ENCODE measurements at places on chromosomes 3 and 15.
A peak's percentile ranks its signal among the peaks of the same experiment; 100 is the strongest.

- DNase-seq: peak; percentile 63
Measured at GRCh38 chr3:122679085-122679881, 1.4 kb upstream of the PARP14 start.

- DNase-seq: peak; percentile 75
Measured at GRCh38 chr3:184284696-184285095, 8.9 kb downstream of the ECE2 start.

DNA sequence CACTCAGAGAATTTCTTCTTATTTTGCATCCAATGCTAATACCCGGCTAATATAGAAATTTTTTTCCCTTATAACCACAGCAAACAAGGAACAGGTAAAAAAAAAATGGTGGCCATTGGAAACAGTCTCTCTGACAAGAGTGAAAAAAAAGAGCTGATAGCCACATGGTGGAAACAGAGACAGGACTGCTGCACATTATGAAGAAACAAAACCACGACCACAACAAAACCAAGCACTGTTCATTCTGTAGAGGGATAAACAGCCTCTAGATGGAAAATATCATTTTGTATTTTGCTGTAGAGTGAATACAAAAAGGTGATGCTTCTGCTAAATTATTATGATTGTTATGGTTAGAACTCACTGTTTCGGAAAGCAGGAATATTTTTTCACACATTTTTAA, 686.2 kb downstream of the NLGN1 start:
- DNase-seq: no peak

DNA sequence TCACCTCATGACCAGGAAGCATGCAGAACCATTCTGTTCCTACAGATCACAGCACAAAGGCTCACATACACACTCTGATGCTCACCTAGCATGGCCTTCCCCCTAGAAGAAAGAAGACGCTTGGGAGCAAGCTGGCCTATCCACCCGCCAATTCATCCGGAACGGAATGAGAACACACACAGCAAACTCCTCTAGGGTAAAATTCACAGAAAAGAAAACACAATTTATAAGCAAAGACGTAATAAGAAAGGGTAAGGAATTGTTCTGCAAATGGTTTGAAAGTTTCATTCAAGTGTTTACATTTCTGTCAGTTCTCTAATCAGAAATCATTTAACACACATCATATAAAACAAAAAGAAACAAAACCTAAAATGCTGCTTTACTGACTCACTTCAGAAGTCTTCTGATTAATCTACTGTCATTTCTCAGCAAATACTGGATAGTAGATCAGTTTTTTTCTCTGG, 218.1 kb downstream of the OSBPL10 start:
- no peak for DNase-seq

DNA sequence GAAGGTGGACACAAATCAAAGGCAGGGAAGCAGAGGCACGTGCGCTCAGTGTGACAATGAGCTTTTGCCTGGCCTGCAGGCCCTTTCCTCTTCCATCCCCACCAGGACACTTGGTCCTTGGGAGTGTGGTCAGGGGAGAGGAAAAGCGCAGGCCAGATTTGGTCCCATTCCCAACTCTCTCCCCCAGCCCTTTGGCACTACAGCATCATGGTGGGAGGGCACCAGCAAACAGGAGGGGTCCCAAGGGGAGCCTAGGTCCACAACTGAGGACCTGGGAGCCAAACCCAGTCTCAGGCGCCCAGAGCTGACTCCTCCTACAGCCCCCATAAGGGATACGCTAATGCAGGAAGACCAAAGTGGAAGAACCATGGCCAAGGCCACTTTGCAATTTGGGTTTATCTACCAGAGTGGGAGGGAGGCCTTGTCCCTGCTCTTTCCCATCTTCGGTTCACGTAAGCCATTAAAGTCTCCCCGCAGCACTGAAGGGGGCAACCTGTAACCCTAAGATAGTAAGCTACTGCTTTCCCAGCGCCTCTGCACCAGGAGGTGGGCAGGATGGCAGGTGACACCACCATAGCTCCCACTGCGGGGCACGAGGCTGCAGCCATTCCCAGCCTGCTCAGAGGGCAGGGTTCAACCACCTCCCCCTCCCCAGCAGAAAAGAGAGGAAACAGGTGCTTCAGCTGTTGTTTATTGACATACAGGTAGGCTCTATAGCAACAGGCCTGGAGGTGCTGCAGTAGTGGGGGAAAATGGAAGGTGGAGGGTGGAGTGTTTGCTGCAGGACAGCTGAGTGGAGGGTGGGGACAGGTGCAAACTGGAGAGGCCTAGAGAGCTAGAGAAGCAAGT, 993 bp upstream of the GRAMD2A start:
- no peak for DNase-seq

DNA sequence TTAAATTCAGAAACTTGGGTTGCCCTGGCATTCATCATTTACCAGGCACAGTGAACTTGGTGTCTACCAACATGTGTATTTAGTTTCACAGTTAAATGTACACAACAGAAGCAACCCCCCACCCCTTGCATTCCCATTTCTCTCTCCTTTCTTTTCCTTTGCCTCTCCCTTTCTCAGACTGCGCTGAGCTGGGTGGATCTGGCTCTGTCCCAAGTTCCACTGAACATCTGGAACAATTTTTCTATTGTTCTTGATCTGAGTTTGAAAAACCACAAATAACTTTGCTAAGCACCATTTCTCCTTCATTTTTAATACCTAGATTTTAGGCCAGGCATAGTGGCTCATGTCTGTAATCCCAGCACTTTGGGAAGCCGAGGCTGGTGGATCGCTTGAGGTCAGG, 242.2 kb downstream of the ABHD5 start:
- no peak for DNase-seq

- no peak for DNase-seq
Measured at GRCh38 chr3:103977417-103977816, 1389.3 kb upstream of the ALCAM start.

DNA sequence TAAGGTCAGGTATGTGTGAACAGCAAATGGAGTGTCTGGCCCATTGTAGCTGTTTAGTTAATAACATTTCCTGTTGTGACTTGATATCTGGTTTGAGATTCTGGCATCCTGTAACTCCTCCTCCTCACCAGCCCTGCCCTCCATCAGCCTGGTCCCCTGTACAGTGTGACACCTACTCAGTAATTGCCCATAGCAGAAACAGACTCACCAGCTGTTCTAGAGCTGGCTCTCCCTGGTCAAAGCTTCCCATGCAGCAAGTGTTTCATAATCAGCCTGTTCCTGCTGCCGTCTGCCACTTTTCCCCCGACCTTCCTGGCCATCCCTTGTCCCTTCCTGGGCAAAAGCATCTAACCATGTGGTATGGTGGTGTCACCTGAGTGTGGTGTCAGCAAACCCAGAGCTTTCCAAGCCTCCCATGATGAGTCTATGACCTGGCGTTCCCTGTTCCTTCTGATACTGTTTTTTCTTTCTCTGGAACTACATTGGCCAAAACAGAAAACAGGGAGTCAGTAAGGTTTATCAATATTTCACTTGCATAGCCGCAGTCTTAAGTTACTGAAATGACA, 55.4 kb downstream of the B3GALNT1 start:
- DNase-seq: no peak

GRCh38 chr15:85314633-85315032, 65.8 kb upstream of the AKAP13 start:
- DNase-seq: no peak

- DNase-seq: no peak
Measured at GRCh38 chr3:16795581-16795980, 89.2 kb upstream of the PLCL2 start.

- no peak for DNase-seq
Measured at GRCh38 chr3:141955175-141955574, 78.7 kb downstream of the ATP1B3 start.

DNA sequence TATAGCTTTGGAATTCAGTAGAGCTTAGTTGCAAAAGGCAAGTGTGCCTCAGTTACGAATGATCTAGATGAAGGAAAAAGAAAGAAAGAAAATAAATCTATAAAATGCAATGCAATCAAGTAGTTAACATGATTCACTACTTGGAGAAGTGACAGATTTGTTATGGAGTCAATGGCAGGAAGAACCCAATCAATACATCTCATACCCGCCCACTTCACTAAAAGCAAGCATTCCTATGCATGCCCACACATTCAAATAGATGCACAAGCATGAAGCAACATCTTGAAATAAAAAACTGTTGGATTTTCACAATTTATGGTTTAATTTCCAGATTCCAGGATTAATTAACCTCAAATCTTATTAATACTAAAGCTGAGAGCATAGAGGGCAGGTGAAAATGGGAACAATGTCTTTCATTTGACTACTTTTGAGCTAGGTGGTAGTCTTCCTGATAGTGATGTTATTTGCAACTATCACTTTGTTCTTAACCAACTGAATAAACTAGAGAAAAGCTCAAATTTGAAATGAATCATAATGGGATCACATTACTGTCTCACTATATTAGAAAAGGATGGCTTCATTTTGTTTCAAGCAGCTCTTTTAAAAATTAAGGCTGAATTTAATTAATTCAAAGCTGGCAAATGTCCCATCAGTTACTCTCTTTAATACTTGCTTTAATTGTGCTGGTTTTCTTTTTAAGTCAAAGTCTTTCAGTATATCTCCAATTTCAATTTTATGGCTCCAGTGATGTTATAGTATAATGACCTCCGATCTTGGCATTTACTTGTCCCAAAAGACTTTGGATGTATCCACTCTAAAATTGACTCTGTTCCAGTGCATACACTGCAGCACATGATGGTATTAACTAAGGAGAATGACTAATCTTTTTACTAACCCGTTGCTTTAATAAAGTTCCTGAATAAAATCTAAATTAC, 46.7 kb upstream of the CCDC50 start:
- no peak for DNase-seq

GRCh38 chr15:51580385-51580784, 42.2 kb downstream of the DMXL2 start:
- DNase-seq: no peak

DNA sequence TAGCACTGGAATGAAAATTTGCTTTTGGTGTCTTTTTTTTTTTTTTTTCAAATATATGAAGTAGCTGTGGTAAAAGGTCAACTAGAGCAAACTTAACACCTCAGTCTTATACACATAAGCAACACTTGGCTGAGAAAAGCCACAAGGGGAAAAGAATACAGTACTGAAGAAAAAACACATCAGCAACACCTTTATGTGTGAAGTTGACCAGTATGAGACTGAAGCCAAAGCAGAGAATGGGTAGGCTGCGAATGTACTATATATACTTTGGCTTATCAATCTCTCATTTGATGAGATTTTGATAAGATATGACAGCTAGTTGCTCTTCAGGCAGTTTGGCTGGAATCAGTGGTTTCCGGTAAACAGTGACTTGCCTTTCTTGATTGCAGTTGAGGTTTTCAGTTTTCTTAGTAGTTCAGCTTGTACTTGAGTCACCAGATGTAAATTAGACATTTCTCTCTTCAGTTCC, 22.0 kb upstream of the ZCWPW2 start:
- DNase-seq: no peak

DNA sequence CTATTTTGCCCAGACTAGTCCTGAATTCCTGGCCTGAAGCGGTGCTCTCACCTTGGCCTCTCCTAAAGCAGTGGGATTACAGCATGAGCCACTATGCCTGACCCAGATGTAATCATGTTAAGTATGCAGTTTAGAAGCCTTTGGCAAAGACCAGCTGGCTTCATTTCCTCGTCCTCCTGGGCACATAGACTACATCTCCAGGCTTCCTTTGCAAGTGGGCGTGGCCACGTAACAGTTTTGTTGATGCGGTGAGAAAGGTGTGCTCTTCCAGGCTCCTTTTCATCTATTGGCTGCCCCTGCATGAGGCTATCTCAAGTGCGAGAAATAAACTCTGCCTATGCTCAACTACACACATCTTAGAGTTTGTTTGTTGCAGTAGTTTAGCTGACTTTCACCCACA, 13.0 kb downstream of the SV2B start:
- DNase-seq: no peak

- no peak for DNase-seq
Measured at GRCh38 chr3:149356044-149356592, 21.3 kb downstream of the TM4SF1 start.

- DNase-seq: no peak
Measured at GRCh38 chr15:62109982-62110851, 43.4 kb downstream of the C2CD4A start.

GRCh38 chr3:8988791-8989558, 25.7 kb upstream of the RAD18 start:
- no peak for DNase-seq

- DNase-seq: no peak
Measured at GRCh38 chr15:66927201-66928077, 138.0 kb upstream of the SMAD3 start.

- no peak for DNase-seq
Measured at GRCh38 chr15:66239514-66239913, 14.0 kb downstream of the MEGF11 start.

GRCh38 chr3:58824285-58824684, 157.7 kb upstream of the FAM3D start:
- DNase-seq: peak; percentile 88

GRCh38 chr3:113086560-113087461, 96.0 kb downstream of the GTPBP8 start:
- no peak for DNase-seq

GRCh38 chr15:101313041-101313761, 18.2 kb upstream of the SNRPA1 start:
- DNase-seq: no peak

GRCh38 chr3:30962084-30962483, 67.6 kb upstream of the GADL1 start:
- DNase-seq: no peak

DNA sequence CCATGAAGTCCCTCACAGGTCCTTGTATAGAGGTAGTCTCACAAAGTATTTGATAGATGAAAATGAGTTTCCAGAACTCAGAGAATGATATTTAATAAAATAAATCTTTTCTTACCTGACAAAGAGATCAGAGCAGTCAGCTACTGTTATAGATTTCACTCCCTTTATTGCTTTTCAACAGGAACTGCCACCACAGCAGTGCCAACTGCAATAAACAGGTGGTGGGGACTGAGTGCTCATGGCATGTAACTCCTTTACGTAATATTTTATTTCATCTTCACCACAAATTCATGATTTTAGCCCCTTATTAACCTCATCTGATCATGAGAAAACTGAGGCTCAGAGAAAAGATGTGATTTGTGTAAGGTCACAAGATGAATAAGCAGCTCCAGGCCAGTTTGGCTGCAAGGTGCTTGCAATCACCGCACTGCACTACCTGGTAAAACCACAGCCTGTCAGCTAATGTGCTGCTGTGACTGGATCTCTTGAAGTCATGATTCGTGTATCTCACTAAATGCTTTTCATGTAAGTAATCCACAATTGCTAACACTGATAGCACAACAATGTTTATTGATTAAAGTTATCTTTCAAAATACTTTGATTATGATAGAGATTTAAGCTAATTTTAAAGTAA, 78.8 kb downstream of the WNT5A start:
- DNase-seq: no peak
